ENCODE measurements at places on chromosomes 5 and 9. TPM values are rescaled to one million over a fixed set of nuclear protein-coding genes. Genes with fewer than 3 reads are reported as not detected.
A peak's percentile ranks its signal among the peaks of the same experiment; 100 is the strongest.

DNA sequence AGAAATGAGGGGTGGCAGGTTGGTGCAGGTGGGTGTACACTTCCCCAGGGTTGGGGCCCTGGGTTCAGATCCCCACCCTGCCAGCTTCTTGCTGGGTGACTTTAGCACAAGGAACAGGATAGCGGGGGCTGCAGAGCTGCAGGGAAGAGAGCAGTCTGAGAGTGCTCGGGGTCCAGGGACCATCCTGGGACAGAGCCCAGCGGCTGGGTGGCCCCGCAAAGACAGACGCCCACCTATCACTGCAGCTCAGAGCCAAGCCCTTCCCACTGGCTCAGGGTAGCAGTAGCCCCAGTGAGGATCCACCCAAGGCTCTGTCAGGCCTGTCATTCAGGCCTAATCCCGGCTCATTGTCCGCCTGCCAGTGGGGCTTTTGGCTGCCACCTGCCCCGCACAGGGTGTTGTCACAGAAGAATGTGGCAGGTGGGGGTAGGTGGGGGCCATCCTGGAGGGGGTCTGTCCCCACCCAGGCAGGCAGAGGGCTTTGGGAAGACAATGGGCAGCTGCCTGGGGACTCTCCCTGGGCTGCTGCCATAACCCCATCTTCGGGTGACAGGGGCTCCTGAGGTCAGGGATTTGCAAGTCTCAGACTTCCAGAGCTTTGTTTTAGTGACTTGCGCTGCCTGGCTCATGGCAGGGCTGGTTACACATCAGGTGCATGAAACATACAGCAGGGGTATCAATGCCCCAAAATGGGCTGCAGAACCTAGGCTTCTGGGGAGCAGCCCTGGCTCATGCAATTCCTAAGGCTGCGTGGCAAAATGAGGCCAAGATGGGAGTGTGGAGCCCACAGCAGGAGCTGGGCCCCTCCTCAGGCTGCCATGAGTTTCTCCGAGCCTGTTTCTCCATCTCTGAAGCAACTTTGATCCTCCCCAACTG, 52.1 kb downstream of the BARX1 start:
- no peaks in the 10 kb centered on the region for H3K36me3 ChIP-seq
- H3K4me1 ChIP-seq, result no peaks in the 10 kb centered on the region
- no peaks in the 10 kb centered on the region for H3K27me3 ChIP-seq
- no peak overlapping the region for H3K27ac ChIP-seq

GRCh38 chr9:114228016-114228808, 72.9 kb downstream of the COL27A1 start:
- no peaks in the 10 kb centered on the region for H3K4me1 ChIP-seq
- H3K27ac ChIP-seq, result no peak overlapping the region
- H3K36me3 ChIP-seq, result no peaks in the 10 kb centered on the region
- no peak overlapping the region for H3K4me3 ChIP-seq

DNA sequence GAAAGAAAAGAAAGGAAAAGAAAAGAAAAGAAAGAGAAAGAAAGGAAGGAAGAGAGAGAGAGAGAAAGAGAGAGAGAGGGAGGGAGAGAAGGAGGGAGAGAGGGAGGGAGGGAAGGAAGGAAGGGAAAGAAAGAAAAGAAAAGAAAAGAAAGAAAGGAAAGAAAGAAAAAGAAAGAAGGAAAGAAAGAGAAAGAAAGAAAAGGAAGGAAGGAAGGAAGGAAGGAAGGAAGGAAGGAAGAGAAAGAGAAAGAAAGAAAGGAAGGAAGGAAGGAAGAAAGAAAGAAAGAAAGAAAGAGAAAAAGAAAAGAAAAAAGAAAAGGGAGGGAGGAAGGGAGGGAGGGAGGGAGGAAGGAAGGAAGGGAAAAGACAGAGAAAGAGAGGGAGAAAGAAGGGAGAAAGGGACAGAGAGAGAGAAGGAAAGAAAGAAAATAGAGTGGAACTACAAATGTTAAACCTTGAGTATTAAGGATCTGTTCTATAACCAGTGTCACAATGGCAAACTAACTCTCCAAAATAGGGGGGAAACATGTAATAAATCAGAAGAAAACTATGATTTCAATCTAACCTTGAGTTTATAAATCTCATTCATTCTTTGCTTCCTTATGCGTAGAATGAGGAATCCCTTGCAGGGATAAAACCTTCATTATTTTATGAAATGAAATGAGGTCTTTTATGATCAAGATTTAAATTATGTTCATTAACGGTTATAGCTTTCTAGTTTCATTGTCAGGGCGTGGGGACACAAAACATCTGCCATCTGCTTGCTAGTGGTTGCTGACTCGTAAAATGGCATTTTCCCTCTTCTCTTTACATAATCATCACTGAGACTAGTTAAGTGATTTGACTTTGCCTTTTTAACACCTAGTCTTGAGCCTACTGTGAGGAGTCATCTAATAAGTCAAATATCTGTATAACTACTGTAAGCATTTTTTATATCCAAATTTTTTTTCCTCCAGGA, 40.7 kb upstream of the RAD23B start:
- no peak overlapping the region for H3K4me3 ChIP-seq
- H3K4me1 ChIP-seq, result no peaks in the 10 kb centered on the region
- no peak for DNase-seq
- no peak overlapping the region for H3K27ac ChIP-seq

MCTP1 gene
- 57.8 TPM for total RNA-seq

DNA sequence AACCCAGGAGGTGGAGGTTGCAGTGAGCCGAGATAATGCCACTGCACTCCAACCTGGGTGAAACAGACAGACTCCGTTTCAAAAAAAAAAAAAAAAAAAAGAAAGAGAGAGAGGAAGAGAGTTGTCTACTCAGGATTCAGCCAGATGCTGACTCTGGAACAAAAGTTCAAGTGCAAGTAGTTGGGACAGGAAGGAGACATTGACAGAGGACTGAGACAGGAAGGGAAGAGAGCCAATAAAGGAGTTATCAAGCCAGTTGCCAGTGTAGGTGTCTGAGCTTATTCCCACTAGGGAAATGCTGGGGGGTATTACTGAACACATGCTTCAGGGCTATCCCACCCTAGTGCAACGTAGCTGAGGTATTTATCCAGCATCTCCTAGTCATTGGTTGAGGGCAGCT, 147.7 kb upstream of the SLC1A3 start:
- peaks cover 2% of the 10 kb centered on the region for H3K4me1 ChIP-seq
- no peaks in the 10 kb centered on the region for H3K27me3 ChIP-seq
- no peak overlapping the region for H3K27ac ChIP-seq
- no peak overlapping the region for H3K4me3 ChIP-seq

DNA sequence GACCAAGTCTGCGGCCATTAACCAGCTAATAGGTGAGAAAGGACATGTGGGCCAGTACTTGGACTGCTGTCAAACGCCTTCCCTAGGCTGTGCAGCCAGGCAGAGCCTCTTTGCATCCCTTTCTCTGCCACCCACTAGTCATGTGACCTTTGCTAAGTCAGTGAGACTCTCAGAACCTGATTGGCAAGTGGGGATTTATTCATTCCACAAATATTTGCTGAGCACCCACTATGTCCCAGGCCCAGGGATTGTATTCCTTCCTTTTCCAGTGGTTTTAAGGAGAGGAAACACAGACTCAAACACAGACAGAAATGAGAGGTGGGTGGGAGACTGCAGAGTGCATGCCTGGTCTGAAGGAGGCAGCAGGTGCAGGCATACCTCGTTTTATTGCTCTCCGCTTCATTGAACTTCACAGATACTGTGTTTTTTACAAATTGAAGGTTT, 71.6 kb upstream of the GALNT10 start:
- no peak for DNase-seq
- H3K27ac ChIP-seq, result no peak overlapping the region
- H3K4me3 ChIP-seq, result no peak overlapping the region
- H3K4me1 ChIP-seq, result no peaks in the 10 kb centered on the region

SLC6A3 gene
- total RNA-seq, result under 0.01 TPM

- no peaks in the 10 kb centered on the region for H3K4me1 ChIP-seq
- no peaks in the 10 kb centered on the region for H3K27me3 ChIP-seq
These were observed 687.8 kb downstream of the SLCO4C1 start for GRCh38 chr5:101608322-101608721.

DNA sequence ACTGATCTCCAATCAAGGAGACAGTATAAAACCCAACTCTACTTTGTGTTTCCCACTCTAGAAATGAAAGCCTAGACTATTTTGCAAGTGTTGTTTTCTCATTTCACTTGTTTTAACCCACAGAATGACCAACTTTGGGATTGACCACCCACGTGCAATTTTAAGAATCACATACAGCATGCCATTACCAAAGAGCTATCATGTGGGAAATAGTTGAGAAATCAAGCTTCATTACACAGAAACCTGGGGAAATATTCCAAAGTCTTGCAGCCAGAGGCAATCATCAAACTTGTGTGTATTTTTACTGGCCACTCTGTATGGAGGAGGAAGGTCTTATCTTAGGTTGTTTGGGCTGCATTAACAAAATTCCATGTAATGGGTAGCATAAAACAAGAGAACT, 451.4 kb upstream of the DAB2 start:
- no peaks in the 10 kb centered on the region for H3K4me1 ChIP-seq
- DNase-seq, result no peak
- H3K27ac ChIP-seq, result no peak overlapping the region
- H3K4me3 ChIP-seq, result no peak overlapping the region
- no peaks in the 10 kb centered on the region for H3K27me3 ChIP-seq

GRCh38 chr5:181107699-181108098, 23.3 kb downstream of the OR2V1 start:
- no peak overlapping the region for H3K27ac ChIP-seq
- H3K4me1 ChIP-seq, result no peaks in the 10 kb centered on the region
- no peak for DNase-seq
- no peaks in the 10 kb centered on the region for H3K36me3 ChIP-seq
- no peak overlapping the region for H3K4me3 ChIP-seq

GRCh38 chr9:91775011-91775707, 174.9 kb downstream of the ROR2 start:
- no peak overlapping the region for H3K27ac ChIP-seq
- H3K27me3 ChIP-seq, result no peaks in the 10 kb centered on the region
- no peaks in the 10 kb centered on the region for H3K36me3 ChIP-seq
- DNase-seq, result peak; percentile 63
- no peaks in the 10 kb centered on the region for H3K4me1 ChIP-seq

GPRIN1 gene
- 1.2 TPM for total RNA-seq

- no peaks in the 10 kb centered on the region for H3K36me3 ChIP-seq
- H3K4me3 ChIP-seq, result no peak overlapping the region
- H3K4me1 ChIP-seq, result no peaks in the 10 kb centered on the region
- H3K27me3 ChIP-seq, result no peaks in the 10 kb centered on the region
- H3K27ac ChIP-seq, result no peak overlapping the region
These were observed 35.5 kb downstream of the OR2Y1 start for GRCh38 chr5:180704362-180704761.

SLC36A1 gene
- total RNA-seq, result 14.1 TPM

- no peaks in the 10 kb centered on the region for H3K4me1 ChIP-seq
- no peaks in the 10 kb centered on the region for H3K27me3 ChIP-seq
- no peak overlapping the region for H3K27ac ChIP-seq
- H3K36me3 ChIP-seq, result no peaks in the 10 kb centered on the region
These were observed 49.0 kb upstream of the RIC1 start for GRCh38 chr9:5579881-5580280.

PKD2L2 gene
- 0.64 TPM for total RNA-seq

CAVIN4 gene
- total RNA-seq, result 0.33 TPM

- no peaks in the 10 kb centered on the region for H3K27me3 ChIP-seq
- H3K36me3 ChIP-seq, result no peaks in the 10 kb centered on the region
- H3K4me1 ChIP-seq, result no peaks in the 10 kb centered on the region
- no peak for DNase-seq
These were observed 788.9 kb upstream of the GRAMD2B start for GRCh38 chr5:125634216-125634835.

PAEP gene
- total RNA-seq, result not detected

- H3K4me3 ChIP-seq, result peak overlapping the region; percentile 84
- H3K36me3 ChIP-seq, result no peaks in the 10 kb centered on the region
- no peaks in the 10 kb centered on the region for H3K27me3 ChIP-seq
- peak overlapping the region; percentile 95 for H3K27ac ChIP-seq
- no peak for DNase-seq
- H3K4me1 ChIP-seq, result no peaks in the 10 kb centered on the region
These were observed 1.2 kb downstream of the PURA start for GRCh38 chr5:140115186-140115500.

GRCh38 chr5:56088967-56089829, 94.4 kb upstream of the IL6ST start:
- H3K36me3 ChIP-seq, result no peaks in the 10 kb centered on the region
- H3K4me1 ChIP-seq, result peaks cover 7% of the 10 kb centered on the region
- H3K4me3 ChIP-seq, result no peak overlapping the region
- H3K27me3 ChIP-seq, result no peaks in the 10 kb centered on the region

DNA sequence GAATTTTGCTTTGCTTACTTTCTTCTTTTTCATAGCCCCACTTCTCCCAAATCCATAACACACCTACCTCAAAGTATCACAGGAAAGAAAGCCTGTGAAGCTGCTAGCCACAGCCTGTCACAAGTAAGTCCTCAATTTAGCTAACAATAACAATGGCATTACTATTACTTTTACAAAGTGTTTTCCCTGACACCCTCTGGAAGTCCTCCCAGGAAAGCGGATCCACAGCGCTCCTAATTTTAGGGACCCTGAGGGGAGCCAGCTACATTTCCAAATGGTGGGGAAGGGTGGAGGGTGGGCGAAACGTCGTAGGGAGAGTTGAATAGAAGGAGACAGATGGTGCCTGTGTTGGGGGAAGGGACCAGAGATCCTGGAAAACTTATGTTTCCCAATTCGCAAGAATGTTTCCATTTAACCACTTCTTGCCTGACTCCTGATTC, 523 bp upstream of the WWC1 start:
- no peaks in the 10 kb centered on the region for H3K4me1 ChIP-seq
- peak overlapping the region; percentile 86 for H3K27ac ChIP-seq
- no peaks in the 10 kb centered on the region for H3K27me3 ChIP-seq
- no peak for DNase-seq
- H3K4me3 ChIP-seq, result peak overlapping the region; percentile 81

MYOZ3 gene
- 0.15 TPM for total RNA-seq

DNA sequence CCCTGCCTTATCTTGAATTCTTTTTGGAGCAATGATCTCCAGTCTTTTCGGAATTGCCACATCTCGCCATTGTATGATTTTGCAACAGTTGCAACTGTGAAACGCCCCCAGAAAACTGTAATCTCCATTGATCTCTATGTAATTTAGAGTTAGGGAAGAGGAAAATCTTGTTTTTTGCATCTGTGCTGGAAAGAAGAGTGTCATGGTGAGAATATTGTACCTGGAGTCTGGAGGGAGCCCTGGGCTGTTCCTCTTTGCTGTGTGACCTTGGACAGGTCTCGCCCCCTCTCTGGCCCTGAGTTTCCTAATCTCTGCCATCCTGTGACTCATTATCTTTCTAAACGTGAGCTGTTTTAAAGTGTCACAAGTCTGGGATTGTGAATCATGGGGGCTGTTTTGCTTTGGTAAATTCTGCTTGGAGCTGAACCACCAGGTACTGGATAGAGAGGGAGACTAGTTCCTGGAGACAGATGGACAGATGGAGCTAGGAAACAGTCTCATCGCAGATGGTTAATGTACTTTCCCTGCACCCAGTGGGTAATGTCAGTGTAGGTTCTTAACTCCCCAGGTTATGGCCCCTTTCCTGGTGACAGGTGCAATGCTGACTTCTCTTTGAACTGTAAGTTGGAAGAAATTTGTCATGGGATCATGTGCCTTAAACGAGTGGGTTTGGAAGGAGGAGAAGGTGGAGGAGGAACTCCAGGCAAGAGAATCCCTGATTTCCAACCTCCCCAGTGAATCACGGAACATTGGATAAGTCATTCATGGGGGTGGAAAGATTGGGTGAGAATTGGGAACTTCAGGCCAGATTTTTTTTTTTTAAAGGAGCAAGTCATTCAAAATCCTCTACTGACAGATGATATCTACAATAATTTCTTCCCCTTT, 19.6 kb downstream of the PPARGC1B start:
- DNase-seq, result no peak
- H3K36me3 ChIP-seq, result no peaks in the 10 kb centered on the region

NEK6 gene
- total RNA-seq, result 31.5 TPM

- H3K27me3 ChIP-seq, result no peaks in the 10 kb centered on the region
- no peaks in the 10 kb centered on the region for H3K36me3 ChIP-seq
- H3K27ac ChIP-seq, result no peak overlapping the region
- no peak overlapping the region for H3K4me3 ChIP-seq
These were observed 57.2 kb upstream of the GHR start for GRCh38 chr5:42366051-42366450.

NME5 gene
- 1.9 TPM for total RNA-seq
